CD4-positive, alpha-beta T cell treated with Interleukin-1 beta for 1 hour (primary cell): ENCODE measurements at places on chromosomes 11 and 22.

DNA sequence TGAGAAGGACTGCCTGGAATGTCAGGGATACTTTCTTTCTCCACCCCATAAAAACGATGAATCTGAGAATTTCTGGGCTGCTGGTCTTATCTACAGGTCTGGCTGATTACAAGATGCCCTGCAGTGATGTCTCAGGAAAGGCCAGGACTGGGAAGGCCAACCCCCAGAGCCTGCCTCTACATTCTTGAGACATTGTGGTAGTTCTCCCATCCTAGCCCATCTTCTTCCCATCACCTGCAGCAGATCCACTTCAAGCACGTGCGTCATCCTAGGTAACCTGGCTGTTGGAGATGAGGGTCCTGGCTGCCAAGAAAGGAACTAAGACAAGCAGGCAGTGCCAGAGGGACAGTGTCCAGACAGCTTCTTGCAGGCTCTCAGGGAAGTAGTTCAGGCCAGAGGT, 44.1 kb upstream of the E2F8 start:
- no peak for DNase-seq

DNA sequence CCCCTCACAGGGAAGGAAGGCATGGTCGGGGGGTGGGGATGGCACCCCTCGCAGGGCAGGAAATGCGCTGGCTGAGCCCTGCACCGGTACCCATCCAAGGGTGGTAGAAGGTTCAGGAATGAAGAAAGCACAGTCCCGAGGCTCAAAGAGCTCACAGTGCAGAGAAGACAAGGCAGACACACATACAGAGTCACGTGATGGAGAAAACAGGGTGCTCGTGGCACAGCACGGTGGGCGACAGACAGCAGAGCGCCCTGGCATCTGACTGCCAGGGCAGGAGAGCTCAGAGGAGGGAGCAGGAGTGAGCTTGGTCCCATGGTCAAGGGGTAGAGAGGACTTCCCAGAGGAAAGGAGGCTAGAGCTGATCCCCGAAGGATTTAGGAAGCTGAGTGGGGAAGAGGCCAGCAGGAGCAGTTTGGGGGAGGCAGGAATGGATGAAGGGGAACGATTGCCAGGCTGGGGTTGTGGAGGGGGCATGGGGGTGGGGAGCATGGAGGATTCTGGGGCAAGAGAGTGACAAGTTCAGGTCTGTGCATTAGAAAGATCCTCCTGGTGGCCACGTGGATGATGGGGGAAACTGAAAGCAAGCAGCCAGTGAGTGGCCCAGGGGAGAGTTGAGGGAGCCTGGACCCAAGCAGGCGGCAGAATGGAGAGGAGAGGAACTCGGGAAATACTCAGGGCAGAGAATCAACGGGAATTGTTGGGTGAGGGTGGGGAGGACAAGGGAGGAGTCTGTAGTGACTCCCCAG, 43.9 kb downstream of the PDE2A start:
- no peak for DNase-seq

- no peak for DNase-seq
Measured at GRCh38 chr22:26496456-26496855, 12.8 kb downstream of the SRRD start.

DNA sequence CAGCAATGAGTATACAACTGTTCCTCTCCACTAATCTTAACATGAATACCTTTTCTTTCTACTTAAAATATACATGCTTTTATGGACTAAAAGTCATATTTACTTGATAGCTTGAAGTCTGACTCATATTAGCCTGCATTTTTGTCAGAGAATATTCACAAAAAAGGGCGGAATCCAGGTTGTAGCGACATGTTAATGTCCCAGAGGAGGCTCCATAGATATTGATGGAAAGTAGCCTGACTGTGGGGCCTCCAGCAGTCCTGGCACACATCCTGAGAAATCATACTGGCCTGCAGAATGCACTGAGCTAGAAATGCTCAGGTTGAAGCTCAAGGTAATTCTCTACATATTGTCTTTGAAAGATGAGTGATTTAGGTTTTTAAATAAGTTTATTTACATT, 1051.1 kb downstream of the NTM start:
- no peak for DNase-seq

GRCh38 chr22:36183446-36183845, 18.2 kb downstream of the APOL4 start:
- no peak for DNase-seq

- no peak for DNase-seq
Measured at GRCh38 chr22:47153854-47154525, 391.5 kb downstream of the TBC1D22A start.

DNA sequence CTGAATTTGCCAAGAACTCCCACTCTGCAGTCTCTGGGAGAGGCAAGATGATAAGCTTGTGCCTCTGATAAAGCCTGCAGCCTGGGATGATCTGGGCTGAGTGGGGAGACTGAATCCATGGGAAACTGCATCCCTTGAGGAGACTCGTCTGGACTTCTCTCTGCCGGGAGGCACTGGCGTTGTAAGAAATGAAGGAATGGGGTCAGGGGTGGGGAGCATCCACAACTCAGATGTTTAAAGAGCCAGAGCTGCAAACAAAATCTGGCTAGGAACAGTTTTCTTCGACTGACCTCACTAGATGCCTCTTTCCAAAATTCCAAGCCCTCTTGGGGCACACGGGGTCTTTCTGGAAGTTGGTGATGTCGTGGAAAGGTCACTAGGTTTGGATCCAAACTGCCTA, 64.4 kb downstream of the SPON1 start:
- no peak for DNase-seq

GRCh38 chr11:122327528-122327927, 211.5 kb upstream of the BLID start:
- no peak for DNase-seq

- peak; percentile 70 for DNase-seq
Measured at GRCh38 chr22:29040385-29041275, 21.0 kb downstream of the C22orf31 start.

- DNase-seq = no peak
Measured at GRCh38 chr11:122440811-122441665, 214.5 kb upstream of the UBASH3B start.

DNA sequence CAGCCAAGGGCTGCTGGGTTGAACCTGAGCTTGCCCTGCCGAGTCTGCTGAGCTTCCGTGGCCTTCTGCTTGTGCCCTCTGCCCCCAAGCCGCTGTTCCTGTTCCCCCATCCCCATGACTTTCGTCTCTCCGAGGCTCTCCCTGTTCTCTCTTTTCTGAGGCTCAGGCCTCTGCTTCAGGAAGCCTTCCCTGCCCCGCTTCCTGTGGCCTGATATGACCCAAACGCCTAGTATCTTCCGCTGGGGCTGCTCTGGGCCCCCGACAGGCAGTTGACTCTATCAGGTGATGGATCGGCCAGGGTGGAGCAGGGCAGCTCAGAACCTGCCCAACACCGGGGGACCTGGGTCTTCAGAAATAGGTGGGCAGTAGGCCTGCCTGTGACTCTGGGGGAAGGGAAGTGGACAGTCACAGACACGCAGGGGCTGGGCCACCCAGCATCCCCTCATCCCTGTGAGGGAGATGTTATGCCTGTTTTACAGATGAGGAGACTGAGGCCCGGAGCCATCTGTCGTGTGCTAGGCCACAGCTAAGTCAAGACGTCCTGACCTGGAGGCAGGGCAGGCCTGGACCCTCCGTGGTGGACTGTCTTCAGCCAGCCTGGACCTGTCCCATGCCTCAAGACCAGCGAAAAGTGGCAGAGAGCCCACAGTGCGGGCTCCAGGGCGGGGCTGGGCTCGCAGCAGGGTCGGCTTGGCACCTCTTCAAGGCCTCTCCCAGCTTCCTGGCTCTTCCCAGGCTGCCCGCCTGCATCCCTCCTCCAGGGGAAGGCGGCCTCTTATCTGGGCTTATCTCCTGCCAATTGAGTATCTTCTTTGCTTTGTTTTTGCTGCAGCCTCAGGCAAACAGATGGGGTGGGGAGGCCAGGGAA, 16.2 kb downstream of the BAD start:
- no peak for DNase-seq

GRCh38 chr22:31089160-31090100, 8.3 kb downstream of the SMTN start:
- peak; percentile 49 for DNase-seq

DNA sequence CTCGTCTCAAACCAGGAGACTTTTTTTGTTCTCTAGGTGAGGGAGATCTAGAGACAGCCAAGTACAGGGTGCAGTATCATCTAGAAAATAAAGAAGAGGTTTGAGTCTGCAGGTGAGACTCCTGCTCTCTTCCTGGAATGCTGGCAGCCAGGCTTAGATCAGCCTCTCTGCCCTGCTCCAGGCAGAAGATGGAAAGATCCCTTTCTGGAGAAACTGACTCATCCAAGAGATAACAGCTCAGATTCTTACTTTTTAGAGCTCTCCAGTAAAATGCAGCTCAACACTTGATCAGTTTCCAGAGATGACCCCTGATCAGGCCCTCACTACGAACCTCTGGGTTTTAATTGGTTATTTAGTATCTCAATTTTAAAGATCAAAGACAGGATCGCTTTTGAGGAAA, 44.6 kb upstream of the EHF start:
- DNase-seq = no peak

DNA sequence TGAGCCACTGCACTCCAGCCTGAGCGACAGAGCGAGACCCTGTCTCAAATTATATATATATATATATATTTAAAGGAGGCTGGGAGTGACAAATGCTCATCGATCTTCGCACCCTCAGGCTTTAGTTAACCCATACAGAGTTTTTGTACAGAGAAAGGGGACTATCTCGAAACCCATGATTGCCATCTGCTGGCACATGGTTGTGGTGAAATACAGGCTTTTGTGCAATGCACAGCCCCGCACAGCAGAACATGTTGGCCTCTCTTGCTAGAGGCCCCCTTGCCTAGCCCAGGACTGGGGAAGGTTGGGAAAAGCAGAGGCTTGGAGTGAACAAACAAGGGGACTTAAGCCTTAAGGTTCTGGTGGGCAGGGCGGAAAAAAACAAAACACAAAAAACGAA, 3.6 kb downstream of the MYBPC3 start:
- DNase-seq = peak; percentile 9

- no peak for DNase-seq
Measured at GRCh38 chr11:74611369-74611861, 19.0 kb downstream of the POLD3 start.

DNA sequence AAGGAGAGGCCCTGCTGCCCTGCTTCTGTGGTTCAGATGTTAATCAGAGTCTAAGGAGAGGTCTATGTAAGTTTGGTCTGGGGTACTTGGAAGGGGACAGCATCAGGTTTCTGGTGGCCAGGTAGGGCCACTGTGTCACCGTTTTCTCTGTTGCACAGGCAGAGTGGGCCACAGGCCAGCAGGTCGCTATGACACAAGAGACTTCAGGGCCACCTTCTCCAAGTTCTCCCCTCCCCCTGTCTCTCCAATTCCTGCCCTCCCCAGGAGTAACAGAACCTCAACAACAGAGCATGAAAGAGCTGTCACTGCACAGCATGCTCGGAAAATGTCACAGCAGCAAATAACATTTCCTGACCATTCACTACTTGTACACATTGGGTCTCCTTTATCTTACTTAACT, 58.6 kb downstream of the MPPED2 start:
- DNase-seq = no peak

GRCh38 chr11:95229993-95230809, 801 bp downstream of the SESN3 start:
- DNase-seq = no peak

DNA sequence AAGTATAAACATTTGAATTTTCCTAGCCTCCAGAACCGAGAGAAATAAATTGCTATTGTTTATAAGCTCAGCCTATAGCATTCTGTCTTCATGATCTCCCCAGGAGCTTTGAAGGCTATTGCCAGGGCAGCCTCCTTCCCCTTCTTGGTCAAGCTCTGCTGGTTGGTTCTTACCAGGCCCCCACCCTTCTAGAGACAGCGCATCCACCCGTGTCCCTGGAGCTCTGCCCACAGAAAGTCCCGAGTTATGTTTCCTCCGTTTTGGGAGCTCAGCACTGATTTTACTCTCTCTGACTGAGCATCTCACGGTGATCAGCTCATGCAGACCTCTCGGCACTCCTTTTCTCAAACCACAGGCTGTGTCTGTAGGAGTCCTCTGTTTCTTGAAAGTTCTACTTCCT, 123.8 kb upstream of the SORL1-AS1 start:
- no peak for DNase-seq

DNA sequence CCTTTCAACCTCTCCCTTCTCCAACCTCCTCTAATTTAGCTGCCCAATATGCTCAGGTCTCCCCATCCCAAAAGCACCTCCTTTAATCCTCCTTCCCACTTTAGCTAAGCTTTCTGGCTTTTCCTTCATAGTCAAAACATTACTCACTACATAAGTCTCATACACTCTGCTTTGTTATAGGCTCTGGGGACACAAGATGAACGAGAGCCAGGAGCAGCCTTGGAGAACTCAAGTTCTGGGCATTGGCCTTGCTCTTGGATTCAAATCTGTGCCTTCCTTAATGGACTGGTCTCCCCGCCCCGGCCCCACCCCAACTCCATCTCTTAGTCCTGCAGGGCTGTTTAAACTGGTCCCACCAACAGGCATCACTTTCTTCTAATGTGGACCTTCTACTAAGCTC, 11.4 kb upstream of the HPX start:
- DNase-seq = no peak

GRCh38 chr11:31687861-31688260, 123.3 kb downstream of the PAX6 start:
- DNase-seq = no peak

DNA sequence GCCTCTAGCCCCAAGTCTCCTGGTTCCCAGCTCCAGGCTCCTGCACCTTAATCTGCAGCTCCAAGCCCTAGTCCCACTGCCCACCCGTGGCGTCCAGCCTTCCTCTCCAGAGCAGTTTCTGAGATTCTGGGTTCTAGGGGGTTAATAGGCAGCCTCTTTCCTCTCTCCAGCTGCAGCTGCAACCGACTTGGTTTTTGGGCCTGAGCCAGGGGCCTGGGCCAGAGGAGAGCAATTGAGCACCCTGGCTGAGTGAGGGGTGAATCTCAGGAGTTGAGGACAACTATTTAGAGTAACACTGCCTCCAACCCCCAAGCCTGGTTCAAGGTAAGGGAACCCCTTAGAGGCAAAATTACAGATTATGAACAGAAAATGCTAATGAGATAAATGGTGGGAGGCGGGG, 9.0 kb upstream of the CHRM1 start:
- no peak for DNase-seq

GRCh38 chr11:91866642-91867041, 358.0 kb upstream of the FAT3 start:
- no peak for DNase-seq
